ENCODE measurements at places on chromosomes 16 and 17.

DNA sequence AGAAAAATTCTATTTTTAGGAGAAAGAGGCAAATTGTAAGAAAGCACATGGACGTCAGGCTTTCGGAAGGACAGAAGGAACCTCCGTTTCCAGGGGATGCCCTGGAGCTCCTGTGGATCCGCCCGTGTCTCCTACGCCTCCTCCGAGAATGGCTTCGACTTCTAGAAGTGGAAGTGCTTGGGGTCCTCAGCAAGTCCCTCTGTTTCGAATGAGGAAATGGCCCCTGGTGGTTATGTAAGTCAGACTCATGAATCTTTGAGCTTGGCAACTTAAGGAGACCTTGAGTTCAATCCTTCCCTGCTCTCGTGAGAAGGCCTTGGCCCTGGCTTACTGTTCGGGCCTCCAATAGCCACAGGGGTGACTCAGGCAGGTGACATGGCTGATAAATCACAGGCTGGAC lies 38.9 kb downstream of the COX4I1 start:
- DNase-seq = no peak

DNA sequence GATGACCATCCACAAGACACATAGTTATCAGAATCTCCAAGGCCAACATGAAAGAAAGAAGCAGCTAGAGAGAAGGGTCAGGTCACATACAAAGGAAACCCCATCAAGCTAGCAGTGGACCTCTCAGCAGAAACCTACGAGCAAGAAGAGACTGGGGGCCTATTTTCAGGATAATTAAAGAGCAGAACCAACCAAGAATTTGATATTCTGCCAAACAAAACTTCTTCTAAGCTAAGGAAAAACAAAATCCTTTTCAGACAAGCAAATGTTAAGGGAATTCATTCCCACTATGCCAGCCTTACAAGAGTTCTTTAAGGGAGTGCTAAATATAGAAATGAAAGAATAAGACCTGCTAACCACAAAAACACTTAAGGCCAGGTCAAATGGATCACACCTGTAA lies 47.8 kb downstream of the ITFG1 start:
- no peak for DNase-seq

DNA sequence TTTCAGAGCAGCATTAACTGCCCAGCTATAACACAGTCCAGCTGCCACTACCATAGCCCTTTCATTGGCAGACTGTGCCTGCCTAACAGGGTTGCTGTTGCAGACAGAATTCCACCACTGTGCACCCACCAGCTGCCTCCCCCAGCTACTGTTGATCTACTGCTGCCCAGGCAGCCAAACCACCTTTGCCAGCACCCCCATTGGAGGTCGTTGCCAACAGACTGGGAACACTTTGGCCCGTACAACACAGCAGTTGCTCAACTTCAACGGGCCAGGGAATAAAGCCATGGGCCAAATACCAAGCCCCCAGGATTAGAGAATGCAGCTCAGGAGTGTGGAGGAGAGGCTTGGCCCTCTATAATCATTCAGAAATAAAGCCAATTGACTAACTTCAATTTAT lies 473.6 kb downstream of the CDH11 start:
- no peak for DNase-seq

GRCh38 chr17:19372866-19373504 lies 5.3 kb upstream of the MAPK7 start:
- DNase-seq = no peak

- no peak for DNase-seq
These were observed 45.5 kb upstream of the CDC42EP4 start for GRCh38 chr17:73357318-73357717.

GRCh38 chr16:64983231-64983630 lies 138.6 kb downstream of the CDH11 start:
- no peak for DNase-seq

- DNase-seq = no peak
These were observed 366.2 kb upstream of the TNRC6C start for GRCh38 chr17:77592106-77592865.

DNA sequence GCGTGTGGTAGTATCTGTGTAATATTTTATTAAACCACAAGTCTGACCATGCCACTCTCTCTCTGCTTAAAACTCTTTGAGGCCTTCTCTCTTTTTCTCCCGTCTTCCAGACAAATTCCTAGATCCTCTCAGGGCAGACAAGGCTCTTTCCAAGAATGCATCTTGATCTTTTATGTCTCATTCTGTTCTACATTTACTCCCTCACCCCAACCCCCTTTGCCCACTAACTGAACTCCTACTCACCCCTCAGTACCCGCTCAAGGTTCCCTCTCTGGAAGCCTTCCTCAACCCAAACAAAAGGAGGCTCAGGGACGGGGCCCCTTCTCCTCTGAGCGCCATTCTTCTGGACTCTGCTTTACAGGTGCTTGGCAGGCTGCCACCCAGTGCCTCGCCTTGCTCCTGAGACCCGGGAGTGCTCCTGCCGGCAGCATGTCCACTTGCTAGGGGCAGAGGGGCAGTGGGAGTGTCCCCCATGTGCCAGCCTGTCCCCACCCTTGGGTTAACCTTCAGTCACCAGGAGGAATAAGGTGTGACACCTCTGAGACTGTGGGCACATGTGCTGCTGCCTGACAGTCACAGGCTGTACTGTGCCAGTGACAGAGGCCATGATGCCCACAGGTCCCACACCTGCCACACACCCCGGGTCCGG lies 9.2 kb downstream of the SLC13A2 start:
- no peak for DNase-seq

GRCh38 chr17:68592009-68592408 lies 9.2 kb downstream of the FAM20A start:
- DNase-seq = no peak

GRCh38 chr17:77874303-77875050 lies 84.0 kb upstream of the TNRC6C start:
- DNase-seq = no peak

DNA sequence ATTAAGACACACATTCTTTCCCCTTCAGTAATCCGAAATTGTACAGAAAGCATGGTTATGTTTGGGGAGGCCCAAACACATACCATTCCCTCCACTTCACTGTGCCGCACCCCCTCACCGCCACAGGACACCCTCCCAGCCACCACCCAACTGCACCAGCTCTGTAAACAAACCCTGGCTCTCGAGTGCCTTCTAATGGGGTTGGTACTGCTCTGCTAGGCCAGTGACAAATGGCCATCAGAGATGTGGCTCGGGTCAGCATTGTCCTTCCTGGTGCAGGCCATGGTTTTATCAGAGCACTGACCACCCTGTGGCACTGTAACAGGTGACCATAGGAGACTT lies 24.0 kb upstream of the SREBF1 start:
- no peak for DNase-seq

DNA sequence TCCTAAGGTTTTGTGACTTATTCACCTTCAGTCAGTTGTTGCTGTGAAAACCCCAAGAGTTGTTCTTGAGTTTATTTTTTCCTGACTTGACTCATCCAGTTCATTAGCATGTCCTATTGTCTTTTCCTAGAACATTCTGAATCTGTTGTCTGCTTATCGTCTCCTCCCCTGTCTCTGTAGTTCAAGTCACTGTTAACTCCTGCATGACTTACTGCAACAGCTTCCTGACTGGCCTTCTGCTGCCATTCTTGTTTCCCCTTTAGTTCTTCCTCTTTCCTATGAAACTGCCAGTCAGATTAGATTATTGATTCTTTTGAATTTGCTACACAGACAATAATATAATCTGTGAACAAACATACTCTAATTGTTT lies 161.5 kb downstream of the FTO start:
- no peak for DNase-seq

DNA sequence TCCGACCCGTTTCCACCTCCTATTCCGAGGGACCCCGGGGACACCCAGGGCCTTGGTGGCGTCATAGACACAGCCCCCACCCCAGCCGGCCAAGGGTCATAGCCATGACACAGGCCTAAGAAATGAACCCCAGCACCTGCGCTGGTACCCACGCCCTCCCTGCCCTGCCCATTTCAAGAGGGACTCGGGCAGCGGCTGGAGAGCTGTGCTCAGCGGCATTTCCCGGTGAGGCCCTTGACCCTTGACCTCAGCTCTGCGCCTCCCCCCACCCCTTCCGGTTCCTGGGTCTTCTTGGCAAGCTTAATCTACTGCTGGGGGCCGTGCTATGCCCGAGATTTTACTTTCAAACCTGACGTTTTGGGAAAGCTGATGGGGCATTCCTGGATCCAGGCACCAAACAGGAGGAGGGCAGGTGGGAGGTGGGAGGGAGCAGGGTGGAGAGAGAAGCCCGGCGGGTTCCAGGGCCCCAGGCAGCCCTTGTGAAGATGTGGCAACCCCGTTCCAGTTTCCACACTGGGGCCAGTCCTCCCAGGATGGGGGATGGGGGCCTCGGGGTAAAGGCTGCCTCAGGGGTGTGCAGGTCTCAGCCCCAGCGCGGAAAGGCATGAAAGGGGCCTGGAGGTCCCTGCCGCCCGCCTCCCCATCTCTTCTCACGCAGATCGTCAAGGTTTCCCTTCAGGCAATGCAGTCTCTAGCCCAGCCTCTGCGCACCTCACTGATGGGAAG lies at the start of gene SLC22A31:
Gene SLC22A31, minus strand, starts transcription at position 414 of the 726 bp plus-strand sequence. Its CDS starts 36 bp downstream, at position 378.
- DNase-seq = no peak

DNA sequence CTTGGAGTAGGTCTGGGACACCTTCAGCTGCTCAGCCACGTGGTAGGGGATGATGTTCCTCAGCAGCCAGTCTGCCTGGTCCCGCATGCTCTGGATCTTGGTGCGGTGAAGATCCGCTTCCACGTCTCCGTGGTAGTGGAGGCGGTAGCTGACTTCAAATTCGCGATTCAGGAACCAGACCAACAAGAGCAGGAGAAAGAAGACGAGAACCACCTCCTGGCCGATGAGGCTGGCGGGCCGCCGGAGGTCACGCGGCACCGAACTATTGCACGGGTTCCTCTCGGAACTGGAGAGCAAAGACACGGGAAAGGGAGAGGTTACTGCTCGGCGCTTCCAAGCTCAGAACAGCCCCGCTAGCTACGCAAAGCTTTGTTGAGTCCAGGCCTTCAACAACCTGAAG lies 86.2 kb upstream of the CREBBP start:
- no peak for DNase-seq

Data from activated gamma-delta T cell treated with anti-CD3 and anti-CD28 coated beads, Interleukin-2, amount 50 U/mL, for 16 hours (primary cell).